ENCODE measurements at places on chromosomes 11 and 22. TPM values are rescaled to one million over a fixed set of nuclear protein-coding genes. Genes with fewer than 3 reads are reported as not detected.

DNA sequence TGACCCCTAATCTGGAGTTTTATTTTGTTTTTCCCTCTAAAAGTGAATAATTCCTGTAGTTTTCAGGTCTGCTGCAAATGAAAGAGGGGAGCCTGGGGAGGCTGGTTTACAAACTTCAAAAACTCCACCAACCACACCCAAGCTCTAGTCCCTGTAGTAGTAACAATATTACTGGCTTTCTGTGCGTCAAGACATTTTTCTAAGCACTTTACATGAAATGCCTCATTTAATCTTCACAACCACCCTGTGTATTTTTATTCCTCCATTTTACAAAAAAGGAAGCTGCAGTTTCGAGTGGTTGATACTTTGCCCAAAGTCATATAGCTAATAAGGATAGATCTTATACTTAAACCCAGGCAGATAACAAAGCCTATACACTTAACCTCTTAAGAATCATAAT is 23.5 kb downstream of the CTNND1 start:
- no peak overlapping the region for H3K27ac ChIP-seq
- no peaks in the 10 kb centered on the region for H3K27me3 ChIP-seq
- DNase-seq = no peak
- no peaks in the 10 kb centered on the region for H3K36me3 ChIP-seq
- no peak overlapping the region for H3K4me3 ChIP-seq

DNA sequence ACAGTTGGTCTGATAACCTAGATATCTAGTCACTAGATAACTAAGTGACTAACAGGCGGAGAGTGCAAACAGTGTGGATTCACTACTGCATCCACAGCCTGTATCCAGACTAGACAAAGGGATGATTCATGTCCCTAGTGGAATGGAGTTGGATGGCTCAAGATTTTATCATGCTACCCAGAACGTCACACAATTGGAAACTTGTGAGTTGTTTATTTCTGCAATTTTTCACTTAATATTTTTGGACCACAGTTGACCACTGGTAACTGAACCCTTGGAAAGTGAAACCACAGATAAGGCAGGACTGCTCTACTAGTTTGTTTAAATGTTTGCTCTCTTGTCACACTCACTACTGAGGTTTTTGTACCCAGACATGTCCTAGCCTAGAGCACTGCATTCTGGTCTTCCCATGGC is 76.0 kb downstream of the UBASH3B start:
- peaks cover 47% of the 10 kb centered on the region for H3K4me1 ChIP-seq
- no peaks in the 10 kb centered on the region for H3K27me3 ChIP-seq
- H3K4me3 ChIP-seq = no peak overlapping the region
- H3K27ac ChIP-seq = no peak overlapping the region
- no peaks in the 10 kb centered on the region for H3K36me3 ChIP-seq
- no peak for DNase-seq

DNA sequence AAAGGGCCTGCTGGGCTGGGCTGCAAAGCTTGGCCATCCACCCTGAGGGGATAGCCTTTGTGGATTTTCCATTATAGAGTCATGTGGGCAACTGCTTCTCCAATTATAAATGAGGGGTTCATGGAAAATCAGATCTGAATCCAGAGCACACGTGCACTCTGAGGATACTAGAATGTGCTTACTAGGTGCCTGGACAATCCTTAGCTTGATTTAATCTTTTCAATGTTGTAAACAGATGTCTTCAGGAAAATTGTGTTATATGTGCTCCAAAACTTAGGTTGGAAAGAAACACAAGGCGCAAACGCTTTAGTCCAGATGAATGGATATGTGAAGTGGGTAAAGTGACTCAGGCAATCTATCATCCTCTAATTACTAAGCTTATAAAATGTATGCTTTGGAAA is 92.0 kb downstream of the SLC17A6 start:
- no peak overlapping the region for H3K27ac ChIP-seq
- peaks cover 4% of the 10 kb centered on the region for H3K4me1 ChIP-seq
- H3K27me3 ChIP-seq = peaks cover 22% of the 10 kb centered on the region
- H3K36me3 ChIP-seq = no peaks in the 10 kb centered on the region

DNA sequence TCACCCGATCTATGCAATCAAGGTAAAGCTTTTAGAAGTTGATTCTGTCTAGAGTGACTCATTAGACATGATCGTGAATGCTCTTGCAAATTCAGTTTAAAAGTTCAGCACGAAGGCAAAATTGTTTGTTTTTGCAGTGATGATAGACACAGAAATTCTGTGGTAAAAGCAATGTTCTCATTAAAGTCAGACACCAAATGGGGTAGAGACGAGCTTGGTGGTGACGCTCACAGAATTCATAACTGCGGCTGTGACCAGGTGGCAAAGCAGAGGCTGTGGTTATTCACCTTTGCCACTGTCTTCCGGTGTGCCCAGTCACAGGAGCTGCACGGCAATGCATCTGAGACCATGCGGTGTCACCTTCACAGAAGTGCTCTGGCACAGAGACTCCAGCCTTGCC is 83.4 kb downstream of the WNT7B start:
- H3K4me3 ChIP-seq = no peak overlapping the region
- no peaks in the 10 kb centered on the region for H3K27me3 ChIP-seq
- no peak for DNase-seq

GRCh38 chr11:112477581-112478317 is 217.1 kb upstream of the PLET1 start:
- H3K36me3 ChIP-seq = no peaks in the 10 kb centered on the region
- peaks cover 6% of the 10 kb centered on the region for H3K27me3 ChIP-seq
- H3K4me1 ChIP-seq = no peaks in the 10 kb centered on the region
- no peak for DNase-seq

GRCh38 chr22:45230026-45230721 is 10.5 kb downstream of the KIAA0930 start:
- no peaks in the 10 kb centered on the region for H3K27me3 ChIP-seq
- DNase-seq = no peak
- no peak overlapping the region for H3K27ac ChIP-seq
- no peaks in the 10 kb centered on the region for H3K36me3 ChIP-seq
- no peak overlapping the region for H3K4me3 ChIP-seq

DNA sequence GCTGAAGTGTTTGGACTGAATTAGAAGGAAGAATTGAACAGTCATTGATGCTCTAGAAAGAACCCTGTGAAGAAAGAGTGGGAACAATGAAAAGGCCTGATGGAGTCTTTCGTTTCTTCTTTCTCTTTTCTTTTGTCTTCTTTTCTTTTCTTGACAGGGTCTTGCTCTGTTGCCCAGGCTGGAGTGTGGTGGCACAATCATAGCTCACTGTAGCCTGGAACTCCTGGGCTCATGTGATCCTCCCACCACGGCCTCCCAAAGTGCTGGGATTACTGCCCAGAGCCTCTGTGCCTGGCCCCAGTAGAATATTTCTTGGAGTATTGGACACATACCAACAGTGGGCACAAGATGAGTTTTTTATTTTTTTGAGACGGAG is 1.1 kb downstream of the FEN1 start:
- H3K4me1 ChIP-seq = peaks cover 47% of the 10 kb centered on the region
- no peaks in the 10 kb centered on the region for H3K27me3 ChIP-seq
- H3K4me3 ChIP-seq = peak overlapping the region; percentile 98
- H3K36me3 ChIP-seq = peaks cover 65% of the 10 kb centered on the region
- no peak for DNase-seq
- peak overlapping the region; percentile 99 for H3K27ac ChIP-seq

GRCh38 chr11:16572945-16573344 is 165.5 kb upstream of the C11orf58 start:
- H3K4me3 ChIP-seq = no peak overlapping the region
- H3K36me3 ChIP-seq = no peaks in the 10 kb centered on the region
- no peaks in the 10 kb centered on the region for H3K4me1 ChIP-seq
- H3K27ac ChIP-seq = no peak overlapping the region
- DNase-seq = no peak

- H3K4me3 ChIP-seq = no peak overlapping the region
- no peaks in the 10 kb centered on the region for H3K36me3 ChIP-seq
- H3K27ac ChIP-seq = no peak overlapping the region
- H3K4me1 ChIP-seq = peaks cover 2% of the 10 kb centered on the region
- DNase-seq = no peak
- H3K27me3 ChIP-seq = no peaks in the 10 kb centered on the region
Measured at GRCh38 chr11:15695096-15695721, 580.5 kb downstream of the INSC start.

DNA sequence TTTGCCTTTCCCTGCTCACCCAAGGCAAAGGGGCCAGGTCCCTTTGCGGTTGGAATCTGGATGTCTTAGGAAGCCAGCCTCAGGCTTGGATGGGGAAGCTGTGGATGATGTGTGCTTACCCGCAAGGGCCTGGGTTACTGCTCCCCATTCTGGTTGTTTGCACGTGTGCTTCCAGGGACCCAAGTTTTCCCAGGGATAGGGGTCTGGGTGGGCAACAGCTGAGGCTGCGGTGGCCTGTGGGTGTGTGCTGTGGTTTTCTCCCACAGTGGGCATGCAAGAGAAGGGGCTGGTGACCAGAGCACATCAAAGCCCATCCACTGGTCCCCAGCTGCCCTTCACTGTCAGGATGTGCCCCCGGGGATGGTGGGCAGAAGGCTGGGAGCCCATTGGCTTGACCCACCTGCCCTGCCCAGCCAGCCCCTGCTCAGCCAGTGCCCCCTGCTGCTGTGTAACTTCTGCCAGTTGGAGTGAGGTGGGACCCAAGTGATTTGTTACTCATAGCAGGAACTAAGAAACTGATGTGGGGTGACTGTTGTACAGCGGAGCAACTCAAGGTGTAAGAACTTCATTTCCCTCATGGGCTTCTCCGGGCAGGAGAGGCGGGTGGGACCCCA is 3.3 kb downstream of the CAPN5 start:
- H3K27me3 ChIP-seq = peaks cover 16% of the 10 kb centered on the region
- H3K27ac ChIP-seq = no peak overlapping the region
- no peaks in the 10 kb centered on the region for H3K36me3 ChIP-seq
- DNase-seq = no peak

DNA sequence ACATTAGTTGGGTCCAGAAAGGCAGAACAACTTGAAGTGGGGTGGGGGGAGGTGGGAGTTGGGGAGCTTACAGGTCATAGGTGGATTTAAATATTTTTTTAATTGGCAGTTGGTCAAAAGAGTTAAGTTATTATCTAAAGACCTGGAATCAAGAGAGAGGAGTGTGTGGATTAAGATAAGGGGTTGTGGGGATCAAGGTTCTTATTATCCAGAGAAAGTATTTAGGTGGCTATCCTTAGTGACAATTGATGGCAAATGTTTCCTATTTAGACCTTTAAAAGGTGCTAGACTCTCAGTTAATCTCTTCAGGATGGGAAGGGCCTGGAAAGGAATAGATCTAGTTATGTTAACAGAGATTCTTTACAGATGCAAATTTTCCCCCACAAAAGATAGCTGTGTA is 120.7 kb upstream of the OR9Q1 start:
- H3K4me3 ChIP-seq = no peak overlapping the region
- peaks cover 4% of the 10 kb centered on the region for H3K4me1 ChIP-seq
- no peak overlapping the region for H3K27ac ChIP-seq
- H3K36me3 ChIP-seq = no peaks in the 10 kb centered on the region
- DNase-seq = no peak
- no peaks in the 10 kb centered on the region for H3K27me3 ChIP-seq

DNA sequence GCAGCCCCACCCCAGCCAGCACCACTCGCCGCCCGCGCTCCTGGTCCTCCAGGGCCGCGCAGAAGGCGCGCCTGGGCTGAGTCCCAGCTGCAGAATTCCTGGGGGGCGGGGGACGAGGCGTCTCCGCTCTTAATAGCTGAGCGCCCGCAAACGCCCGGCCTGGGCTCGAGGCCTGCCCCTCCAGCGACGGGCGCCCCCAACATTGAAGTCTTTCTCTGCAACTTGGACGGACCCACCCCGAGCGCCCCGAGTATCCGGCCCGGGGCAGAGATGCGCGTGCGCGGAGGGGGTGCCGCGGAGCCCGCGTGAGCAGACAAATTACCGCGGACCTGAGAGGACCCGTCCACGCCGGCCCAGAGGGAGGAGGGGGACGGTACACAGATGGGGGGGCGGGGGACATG is 6.7 kb upstream of the SYT7 start:
- no peak for DNase-seq
- H3K36me3 ChIP-seq = no peaks in the 10 kb centered on the region
- H3K27ac ChIP-seq = no peak overlapping the region
- no peak overlapping the region for H3K4me3 ChIP-seq
- H3K4me1 ChIP-seq = peaks cover 5% of the 10 kb centered on the region
- H3K27me3 ChIP-seq = peaks cover 56% of the 10 kb centered on the region

- no peaks in the 10 kb centered on the region for H3K27me3 ChIP-seq
- no peaks in the 10 kb centered on the region for H3K4me1 ChIP-seq
- no peaks in the 10 kb centered on the region for H3K36me3 ChIP-seq
- no peak overlapping the region for H3K27ac ChIP-seq
- H3K4me3 ChIP-seq = no peak overlapping the region
Measured at GRCh38 chr11:121773076-121773475, 320.3 kb upstream of the SORL1-AS1 start.

DNA sequence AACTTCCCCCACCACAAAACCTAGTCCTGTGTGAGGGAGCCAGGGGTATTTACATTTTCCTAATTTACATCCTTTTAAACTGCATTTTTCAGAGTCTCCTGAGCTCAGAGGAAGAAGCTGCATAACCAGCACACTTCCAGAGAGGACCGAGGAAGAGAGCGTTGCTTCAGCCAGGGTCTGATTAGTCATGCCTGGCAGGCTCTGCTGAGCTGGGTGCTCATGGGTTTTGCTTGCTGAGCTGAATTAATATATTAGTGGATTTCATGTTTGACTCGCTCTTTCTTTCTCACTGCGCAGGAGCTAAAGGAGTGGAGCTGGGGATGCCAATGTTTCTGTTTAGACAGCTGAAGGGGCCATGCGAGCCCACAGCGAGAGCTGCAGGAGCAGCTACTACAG is 539.3 kb upstream of the B3GAT1 start:
- DNase-seq = no peak
- H3K4me3 ChIP-seq = no peak overlapping the region
- H3K27ac ChIP-seq = no peak overlapping the region
- no peaks in the 10 kb centered on the region for H3K4me1 ChIP-seq

The SRSF8 gene
- 50.3 TPM for total RNA-seq

The SLC6A5 gene
- total RNA-seq = not detected

The HTR3A gene
- total RNA-seq = not detected

The CRYBA4 gene
- total RNA-seq = not detected

The ACTN3 gene
- total RNA-seq = 0.07 TPM

The SCGB1D2 gene
- total RNA-seq = not detected

The PHOX2A gene
- not detected for total RNA-seq

The APOBEC3F gene
- total RNA-seq = 23.8 TPM

The PKP3 gene
- not detected for total RNA-seq

The ENTHD1 gene
- 0.11 TPM for total RNA-seq

The MOGAT2 gene
- not detected for total RNA-seq

Data from activated T-helper 2 cell treated with anti-CD3 and anti-CD28 coated beads, Interferon-gamma antibody, Interleukin-2, Interleukin-4, amounts not matched to agents 10 μg/mL and 5 μg/mL and 100 μg/mL, durations not matched to agents 14 hours and 24 hours and 36 hours (primary cell).